Kasumi-1 (cell line): ENCODE measurements at places on chromosomes 11 and 22.
A peak's percentile ranks its signal among the peaks of the same experiment; 100 is the strongest.

- DNase-seq, result no peak
Measured at GRCh38 chr11:100354736-100355135, 332.4 kb upstream of the ARHGAP42 start.

DNA sequence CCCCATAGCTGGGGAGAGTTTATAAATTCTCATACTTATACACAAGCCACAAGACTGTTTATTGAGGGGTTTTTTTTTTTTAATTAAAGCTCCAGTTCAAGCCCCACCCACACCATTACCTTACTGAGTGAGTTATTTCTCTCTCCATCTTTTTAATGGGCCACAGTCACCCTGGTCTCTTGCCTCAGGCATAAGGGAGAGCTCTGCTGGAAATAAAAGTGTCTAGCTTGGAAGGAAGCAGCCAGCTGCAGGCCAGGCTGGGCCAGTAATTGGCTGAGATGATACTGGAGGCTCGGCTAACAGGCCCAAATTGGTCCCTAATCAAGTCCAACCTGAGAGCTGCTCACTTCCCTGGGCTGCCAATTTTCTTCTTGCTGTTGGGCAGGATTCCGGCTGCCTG is 174.1 kb downstream of the INSC start:
- DNase-seq, result no peak

- peak; percentile 81 for DNase-seq
Measured at GRCh38 chr22:25110846-25111578, 88.6 kb upstream of the CRYBB3 start.

DNA sequence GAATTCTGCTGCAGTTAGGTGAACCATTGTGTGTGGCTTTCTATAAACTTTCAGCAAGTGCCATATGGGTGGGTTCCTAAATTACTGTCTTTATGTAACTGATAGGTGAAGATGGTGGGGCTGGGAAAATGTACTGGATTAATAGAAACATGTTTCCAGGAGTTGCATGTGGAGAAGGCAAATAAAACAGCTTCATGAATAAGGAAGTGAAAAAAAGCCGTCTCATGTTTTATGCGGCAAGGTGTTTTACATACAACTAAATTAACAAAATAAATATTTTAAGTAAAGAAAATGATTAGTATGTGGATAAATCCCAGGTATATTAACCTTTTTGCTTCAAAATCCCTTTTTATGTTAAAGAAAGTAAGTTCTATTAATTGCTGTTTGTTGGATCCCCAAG is 67.2 kb downstream of the EXT2 start:
- no peak for DNase-seq

- DNase-seq, result no peak
Measured at GRCh38 chr11:31619980-31620379, 110.4 kb downstream of the ELP4 start.

DNA sequence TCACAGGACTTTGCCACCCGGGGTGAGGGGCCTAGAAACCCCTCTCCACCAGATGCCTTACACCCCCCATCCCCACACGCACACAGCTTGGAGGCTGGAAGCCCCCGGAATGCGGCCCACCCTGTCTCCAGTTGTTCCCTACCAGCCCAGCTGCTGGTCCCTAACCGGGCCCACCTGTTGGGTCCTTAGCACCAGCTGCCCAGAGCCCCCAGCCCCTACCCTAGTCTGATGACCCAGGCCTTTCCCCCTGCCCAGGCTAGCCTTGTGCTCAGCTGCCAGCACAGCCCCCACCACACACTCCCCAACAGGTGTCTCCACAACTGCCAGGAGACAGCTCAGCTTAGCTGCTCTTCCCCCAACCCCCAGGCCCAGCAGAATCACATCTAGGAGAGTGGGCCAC is 67.1 kb downstream of the CDKN1C start:
- DNase-seq, result no peak

DNA sequence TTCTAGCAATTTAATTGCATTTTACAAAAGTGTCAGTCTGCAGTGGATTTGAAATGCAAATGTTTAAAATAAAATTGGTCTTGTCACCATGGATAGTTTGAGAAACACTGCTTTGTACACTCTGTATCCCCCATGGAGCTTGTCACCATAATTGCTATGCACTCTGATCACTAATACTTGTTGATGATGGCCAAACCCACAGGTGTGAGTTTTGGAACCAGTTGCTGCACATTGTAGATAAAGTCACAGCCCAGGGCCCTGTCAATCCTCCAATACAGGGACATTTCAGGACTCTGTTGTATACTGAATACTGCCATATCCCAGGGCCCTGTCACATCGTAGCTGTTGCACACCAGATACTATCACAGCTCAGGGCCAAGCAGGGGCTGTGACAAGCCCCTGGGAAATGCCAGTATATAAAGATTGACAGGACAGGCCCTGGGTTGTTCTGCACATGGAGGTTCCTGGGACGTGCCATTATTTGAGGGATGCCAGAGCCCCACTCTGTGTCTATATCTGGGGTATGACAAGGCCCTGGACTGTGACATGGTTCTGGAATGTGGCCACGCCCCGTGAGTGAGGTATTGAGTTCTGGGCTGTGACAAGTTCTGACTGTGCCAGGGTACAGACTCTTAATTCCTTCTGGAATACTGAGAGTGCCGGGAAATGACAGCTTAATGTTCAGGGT is 27.9 kb upstream of the SMPD1 start:
- DNase-seq, result no peak

DNA sequence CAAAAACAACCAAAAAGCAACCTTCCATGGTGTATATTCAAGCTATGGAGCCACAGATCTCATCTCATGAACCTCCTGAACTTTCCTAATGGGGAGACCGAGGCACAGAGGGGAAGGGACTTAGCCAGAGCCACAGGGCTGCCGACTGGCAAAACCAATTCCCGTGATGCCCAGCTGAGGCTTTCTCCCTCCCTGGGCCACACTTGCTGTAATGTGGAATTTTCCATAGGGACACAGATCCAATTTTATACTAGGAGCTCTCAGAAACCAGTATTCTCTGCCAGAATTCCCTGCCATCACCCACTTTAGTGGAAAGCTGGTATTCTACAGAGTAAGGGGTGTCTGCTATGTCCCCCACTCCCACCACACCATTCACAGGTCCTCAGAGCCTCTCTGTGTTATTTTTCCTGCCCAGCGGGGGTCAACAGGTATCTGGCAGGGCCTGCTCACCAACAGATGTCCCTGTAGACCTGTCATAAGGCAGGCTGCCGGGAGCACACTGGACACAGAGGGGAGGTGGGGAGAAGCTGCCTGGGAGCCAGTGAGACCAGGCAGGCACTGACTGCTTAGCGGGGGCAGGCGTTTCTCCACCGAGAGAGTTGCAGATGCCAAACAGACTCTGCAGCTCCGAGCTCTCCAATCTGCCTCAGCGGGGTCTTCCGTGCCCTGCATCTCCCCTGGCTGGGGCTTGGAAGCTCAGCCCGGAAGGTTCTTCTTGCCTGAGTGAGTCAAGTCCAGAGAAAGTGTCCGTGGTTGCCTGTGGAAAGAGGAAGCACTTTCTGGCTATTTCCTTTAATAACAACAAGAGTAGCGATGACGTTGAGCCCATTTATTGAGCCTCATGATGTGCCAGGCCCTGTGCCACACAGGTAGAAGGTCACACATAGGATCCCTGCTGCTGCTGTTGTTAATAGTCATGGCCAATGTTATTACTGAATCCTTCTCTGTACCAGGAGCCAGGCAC is 26.3 kb downstream of the RPS6KA4 start:
- peak; percentile 18 for DNase-seq

DNA sequence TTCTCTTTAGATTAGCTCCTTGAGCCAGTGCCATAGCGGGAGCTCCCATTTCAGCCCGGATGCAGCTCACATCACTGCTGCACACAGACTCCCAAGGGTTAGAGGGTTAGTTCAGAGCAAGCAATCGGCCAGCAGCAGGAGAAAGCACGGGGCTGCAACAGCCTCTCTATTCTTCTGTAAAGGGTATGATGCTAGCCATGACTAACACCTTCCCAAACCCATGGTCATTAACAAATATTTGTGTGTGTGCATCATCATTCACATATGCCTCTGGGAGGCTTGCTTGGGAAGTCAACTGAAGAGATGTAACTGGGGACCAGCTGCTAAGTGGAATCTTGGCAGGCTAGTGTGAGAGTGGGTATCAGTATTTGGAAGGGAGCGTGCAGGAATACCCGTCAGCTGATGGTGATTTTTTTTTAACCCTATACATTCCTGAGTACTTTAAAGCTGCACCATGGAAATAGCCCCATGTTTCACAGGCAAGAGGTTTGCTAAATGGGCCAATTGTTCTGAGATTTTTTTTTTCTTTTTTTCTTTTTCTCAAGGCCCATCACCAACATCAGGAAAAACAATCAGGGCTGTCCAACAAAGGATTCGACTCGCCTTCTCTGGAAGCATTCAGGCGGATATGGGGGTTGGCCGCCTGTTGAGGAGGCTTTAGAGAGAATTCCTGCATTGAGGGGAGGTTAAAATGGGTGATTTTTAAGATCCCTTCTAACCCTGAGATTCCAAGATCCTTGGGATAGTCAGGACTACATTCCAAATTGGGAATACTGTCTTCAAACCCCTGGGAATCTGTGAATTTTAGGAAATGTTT is 33.2 kb upstream of the CCDC89 start:
- no peak for DNase-seq

DNA sequence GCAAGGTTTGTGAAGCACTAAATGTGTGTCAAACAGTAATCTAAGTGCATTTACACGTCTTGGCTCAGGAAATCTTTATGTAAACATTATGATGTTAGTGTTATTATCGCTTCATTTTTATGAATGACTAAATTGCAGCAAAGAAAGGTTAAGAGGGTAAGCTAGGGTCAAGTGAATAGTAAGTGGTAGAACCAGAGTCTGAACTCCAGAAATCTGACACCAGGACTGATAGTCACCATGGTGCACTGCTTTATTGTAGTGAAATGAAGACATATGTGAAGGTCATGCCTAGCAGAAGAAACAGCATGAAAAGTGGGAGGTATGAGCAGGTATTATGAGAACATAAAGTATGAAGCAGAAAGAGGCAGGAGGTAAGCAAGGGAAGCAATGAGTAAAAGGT is 368.7 kb upstream of the TENM4 start:
- DNase-seq, result no peak

- no peak for DNase-seq
Measured at GRCh38 chr11:130062026-130062425, 7.7 kb upstream of the APLP2 start.

DNA sequence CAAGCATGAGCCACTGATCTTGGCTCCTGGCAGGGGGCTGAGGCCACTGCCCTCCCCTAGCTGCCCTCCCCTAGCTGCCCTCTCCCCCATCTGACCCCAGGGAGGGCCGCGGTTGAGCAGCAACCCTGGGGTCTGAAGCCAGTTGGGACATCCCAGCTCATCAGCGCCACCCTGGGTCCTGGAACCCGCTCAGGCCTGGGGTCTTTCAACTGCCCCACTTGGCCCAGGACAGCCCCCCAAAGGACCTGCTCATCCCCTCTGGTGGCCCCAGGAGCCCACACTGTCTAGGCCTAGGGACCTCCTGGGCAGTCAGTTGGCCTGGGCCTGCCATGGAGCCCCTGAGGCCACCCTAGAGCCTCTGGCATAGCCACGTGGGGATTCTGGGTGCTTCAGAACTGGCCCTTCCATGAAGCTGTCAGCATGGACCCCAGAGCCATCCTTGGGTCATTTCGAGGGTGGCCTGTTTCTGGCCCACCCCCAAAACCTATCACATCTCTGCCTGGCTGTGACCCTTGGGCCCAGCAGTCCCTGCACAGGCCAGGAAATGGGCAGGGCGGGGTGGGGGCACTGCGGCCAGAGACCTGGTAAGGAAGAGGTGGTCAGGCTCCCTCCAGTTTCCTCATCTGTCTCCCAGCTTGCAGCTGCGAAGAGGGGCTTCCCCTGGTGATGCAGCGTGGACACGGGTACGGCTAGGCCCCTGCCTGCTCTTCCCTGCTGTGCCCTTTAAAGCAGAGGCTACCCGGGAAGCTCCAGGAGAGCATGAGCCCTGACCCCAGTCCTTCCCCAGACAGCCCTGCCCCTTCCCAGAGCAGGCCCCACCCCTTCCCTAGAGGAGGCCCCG is 37.9 kb downstream of the MUC2 start:
- no peak for DNase-seq

DNA sequence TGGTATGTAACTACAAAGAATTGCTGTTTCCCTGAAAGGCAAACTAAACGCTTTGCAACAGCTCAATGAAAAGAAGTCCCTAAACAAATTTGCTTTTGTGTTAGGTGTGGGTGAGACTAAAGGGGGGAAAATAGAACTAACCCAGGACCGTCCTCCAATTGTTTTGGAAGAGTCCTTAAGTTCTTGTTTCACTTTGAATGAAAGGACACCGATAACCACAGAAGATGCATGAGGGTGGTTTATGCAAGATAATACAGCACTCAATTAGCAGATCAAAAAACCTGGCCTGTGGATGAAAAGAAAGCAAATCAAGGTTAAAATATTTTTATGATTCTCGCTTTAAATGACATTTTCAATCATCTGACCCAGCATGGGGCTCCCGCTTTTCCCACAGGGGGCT is 304.5 kb upstream of the SYN3 start:
- no peak for DNase-seq

DNA sequence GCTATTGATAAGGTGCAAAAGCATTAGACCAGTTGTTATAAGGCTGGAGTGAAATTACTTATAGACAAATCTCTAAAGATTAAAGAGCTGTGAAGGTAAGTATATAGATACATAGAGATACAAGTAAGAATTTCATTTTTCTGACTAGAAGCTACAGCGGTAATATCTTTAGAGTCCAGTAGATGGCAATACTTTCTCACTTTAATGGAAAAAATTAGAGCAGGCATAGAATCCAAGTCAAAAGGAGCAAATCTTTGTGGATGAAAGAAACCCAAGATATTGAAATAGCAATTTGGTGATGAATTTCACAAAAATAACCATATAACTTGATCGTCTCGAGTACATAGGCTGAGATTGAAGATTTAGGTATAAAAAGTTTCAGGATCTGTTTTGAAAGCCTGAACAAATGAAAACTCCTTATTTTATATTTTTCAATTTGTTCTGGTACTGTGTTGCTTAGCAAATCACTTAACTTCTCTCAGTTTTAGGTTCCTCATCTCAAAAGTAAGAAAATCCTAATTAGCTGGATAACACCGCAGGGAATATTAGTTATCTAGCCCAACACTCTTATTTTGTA is 81.9 kb downstream of the UVRAG start:
- DNase-seq, result peak; percentile 81

GRCh38 chr11:26522912-26523610 is 49.0 kb downstream of the MUC15 start:
- peak; percentile 12 for DNase-seq

- no peak for DNase-seq
Measured at GRCh38 chr22:48864748-48865147, 962.9 kb downstream of the BRD1 start.

DNA sequence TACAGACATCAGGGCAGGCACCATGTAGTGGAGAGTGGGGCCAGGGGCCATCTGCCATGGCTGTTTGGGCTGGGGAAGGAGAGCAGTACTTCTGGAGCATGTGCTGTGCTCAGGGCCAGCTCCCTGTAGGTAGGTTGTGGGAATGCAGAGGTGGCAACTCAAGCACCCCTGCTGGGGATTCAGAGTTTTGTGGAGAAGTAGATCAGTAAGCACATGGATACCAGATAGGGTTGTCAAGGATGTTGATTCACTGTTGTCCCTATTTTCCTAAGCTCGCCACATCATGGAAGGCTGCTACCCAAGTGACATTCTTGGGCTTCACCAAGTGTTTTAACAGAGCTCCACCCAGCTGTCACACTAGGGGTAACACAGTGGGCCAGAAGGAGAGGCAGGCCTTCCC is 67.2 kb downstream of the BMAL1 start:
- DNase-seq, result no peak

GRCh38 chr11:103662880-103663279 is 373.6 kb upstream of the DDI1 start:
- DNase-seq, result peak; percentile 84
